ENCODE measurements at places on chromosomes 3 and 15. TPM values are rescaled to one million over a fixed set of nuclear protein-coding genes. Genes with fewer than 3 reads are reported as not detected.

GRCh38 chr3:141773676-141774075, 10.5 kb downstream of the GRK7 start:
- no peak for DNase-seq

GRCh38 chr15:85289677-85290365, 90.6 kb upstream of the AKAP13 start:
- DNase-seq: no peak

GRCh38 chr3:158911586-158911985, 109.7 kb downstream of the MFSD1 start:
- DNase-seq: no peak

- no peak for DNase-seq
Observed at GRCh38 chr3:169822540-169822939, 9.8 kb upstream of the LRRC34 start.

GRCh38 chr3:153756816-153757215, 364.4 kb upstream of the ARHGEF26 start:
- no peak for DNase-seq

DNA sequence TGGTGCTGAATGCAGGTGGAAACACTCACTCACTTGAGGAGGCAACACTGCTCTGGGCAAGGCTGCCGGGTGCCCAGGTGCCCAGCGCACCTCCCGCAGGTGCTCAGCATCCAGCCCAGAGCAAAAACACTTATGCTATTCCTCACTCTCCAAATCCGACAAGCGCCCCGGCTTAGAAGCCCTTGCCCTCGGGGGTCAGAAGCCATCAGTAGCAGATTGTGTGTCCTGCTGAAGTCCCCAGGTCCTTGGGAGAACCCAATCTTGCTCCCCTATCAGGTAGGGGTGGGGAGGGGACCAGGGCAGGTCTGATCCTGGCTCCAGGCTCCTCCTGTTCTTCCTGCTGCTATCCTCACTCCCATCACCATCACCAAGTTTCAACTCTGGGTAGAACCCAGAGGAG, 46.7 kb downstream of the TLE3 start:
- no peak for DNase-seq

DNA sequence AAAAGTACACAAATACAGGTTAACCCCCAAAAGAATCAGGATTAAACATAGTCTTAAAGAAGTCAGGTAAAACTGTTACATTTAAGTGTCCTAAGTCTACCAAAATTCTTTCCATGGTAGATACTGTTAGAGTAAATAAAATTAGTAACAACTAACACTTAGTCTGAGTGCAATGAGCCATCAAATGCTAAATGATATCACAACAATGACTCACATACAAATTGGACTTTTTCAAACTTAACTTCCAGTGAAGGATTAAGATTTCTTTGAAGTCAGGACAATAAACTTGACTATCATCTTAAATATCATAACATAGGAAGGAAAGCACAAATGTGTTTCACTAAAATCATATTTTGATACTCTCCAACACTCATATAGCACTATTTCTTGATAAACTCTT, 43.9 kb downstream of the ZNF148 start:
- DNase-seq: no peak

- DNase-seq: no peak
Observed at GRCh38 chr3:9887480-9887879, 2.9 kb upstream of the JAGN1 start.

GRCh38 chr3:151171145-151171757, 31.8 kb downstream of the GPR171 start:
- no peak for DNase-seq

DNA sequence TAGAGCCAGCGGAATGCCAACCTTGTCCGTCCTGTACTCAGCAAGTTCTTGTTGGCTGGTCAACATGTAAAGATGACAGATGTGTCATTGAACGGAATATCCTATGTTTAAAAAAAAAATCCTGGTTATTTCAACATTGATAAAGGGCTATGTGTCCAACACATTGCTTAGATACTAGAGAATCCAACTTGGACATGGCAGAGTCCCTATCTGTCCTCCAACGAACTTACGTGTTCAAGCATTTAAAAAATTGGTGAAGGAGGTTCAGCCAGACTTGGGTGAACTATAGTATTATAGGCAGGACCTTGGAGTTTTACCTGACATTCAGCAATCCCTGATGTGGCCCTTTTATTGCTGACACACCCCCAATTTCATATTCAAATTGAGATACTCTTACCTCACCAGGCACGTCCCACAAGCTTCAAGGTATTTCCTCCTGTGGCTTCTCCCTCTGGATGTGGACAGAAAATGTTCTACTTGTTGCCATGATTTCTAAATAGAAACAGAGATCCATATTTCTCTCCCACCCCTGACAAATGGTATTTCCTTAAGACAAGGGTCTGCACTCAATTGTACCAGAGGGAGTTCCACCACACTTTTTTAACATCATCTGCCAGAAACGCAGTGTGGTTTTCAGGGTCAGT, 207.7 kb upstream of the TPM1 start:
- DNase-seq: no peak

- no peak for DNase-seq
Observed at GRCh38 chr3:10977892-10978510, 14.5 kb upstream of the SLC6A1 start.

GRCh38 chr15:63870487-63871209, 36.9 kb upstream of the HERC1 start:
- DNase-seq: peak; percentile 30

DNA sequence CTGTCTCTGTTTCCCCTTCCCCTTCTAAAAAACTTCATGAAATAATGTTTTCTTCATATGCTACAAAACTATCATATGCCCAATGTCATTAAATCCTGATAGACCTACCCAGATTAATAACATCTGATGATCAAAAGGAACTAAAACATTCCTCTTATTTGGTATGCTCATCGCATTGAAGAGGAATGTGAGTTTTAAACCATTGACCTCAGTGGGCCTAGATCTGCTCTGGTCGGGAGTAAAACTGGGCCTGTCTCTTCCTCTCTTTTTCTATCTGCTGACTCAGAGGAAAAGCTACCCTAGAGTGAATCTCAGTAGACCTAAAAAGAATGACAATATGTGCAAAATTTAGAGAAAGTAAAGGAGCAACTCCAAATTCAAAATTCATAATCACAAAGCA, 275.8 kb downstream of the SATB1 start:
- no peak for DNase-seq

- DNase-seq: no peak
Observed at GRCh38 chr3:177603148-177603603, 405.9 kb upstream of the TBL1XR1 start.

DNA sequence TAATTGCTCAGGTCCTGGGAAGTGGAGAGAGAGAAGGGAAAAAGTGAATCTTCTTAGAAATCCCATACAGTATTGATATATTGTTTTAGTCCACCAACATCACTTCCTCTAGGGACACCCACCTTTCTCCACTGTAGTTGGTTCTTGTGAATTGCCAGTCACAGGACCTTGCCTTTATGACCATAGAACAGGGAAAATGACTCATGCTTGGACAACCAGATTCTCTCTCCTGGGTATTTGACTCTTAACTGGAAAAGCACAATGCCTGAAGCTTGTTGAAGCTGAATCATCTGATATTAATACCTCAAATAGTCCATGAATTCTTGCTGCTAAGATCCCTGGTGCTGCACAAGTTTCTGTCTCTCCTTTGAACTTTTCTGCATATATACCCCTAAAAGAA, 32.5 kb upstream of the DCLK3 start:
- DNase-seq: no peak

The RBSN gene
- 35.2 TPM for total RNA-seq

The TMEM207 gene
- not detected for total RNA-seq

The COL6A5 gene
- total RNA-seq: 0.04 TPM

The PLCH1 gene
- 1.3 TPM for total RNA-seq

The H1-8 gene
- not detected for total RNA-seq

The TMEM108 gene
- total RNA-seq: 17.4 TPM

The GDPGP1 gene
- total RNA-seq: 8.4 TPM

The IQCH gene
- total RNA-seq: 1.6 TPM

The TMEM39A gene
- total RNA-seq: 69.6 TPM
